ENCODE measurements at places on chromosomes 12 and 14. TPM values are rescaled to one million over a fixed set of nuclear protein-coding genes. Genes with fewer than 3 reads are reported as not detected.

GRCh38 chr14:68292441-68293215, 473.0 kb downstream of the RAD51B start:
- no peak for DNase-seq
- no peak overlapping the region for H3K4me3 ChIP-seq
- H3K36me3 ChIP-seq, result no peaks in the 10 kb centered on the region
- peaks cover 58% of the 10 kb centered on the region for H3K4me1 ChIP-seq
- H3K27me3 ChIP-seq, result no peaks in the 10 kb centered on the region

- H3K36me3 ChIP-seq, result peaks cover 3% of the 10 kb centered on the region
- H3K27me3 ChIP-seq, result peaks cover 50% of the 10 kb centered on the region
- no peaks in the 10 kb centered on the region for H3K4me1 ChIP-seq
- H3K27ac ChIP-seq, result no peak overlapping the region
- H3K4me3 ChIP-seq, result peak overlapping the region; percentile 29
These were observed 127.4 kb upstream of the PRMT8 start for GRCh38 chr12:3363608-3364007.

DNA sequence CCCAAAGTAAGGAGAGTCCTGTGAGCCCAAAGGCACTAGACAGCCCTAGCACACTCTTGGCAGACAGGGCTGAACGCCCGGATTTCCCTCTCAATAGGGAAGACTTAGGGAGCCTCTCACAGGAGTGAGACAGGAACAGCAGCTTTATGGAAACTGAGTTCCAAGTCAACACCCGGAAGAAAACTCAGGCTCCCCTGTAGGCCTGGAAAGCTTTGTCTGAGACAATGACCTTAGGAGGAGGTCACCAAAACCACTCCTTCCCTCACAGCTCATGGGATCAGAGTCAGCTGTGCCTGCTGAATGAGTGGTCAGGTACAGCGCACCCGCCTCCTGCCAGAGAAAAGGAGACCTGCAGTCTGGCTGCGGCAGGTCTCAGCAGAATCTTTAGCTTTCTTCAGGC, 229.5 kb downstream of the CACNA1C start:
- peaks cover 17% of the 10 kb centered on the region for H3K36me3 ChIP-seq
- H3K4me1 ChIP-seq, result peaks cover 36% of the 10 kb centered on the region
- H3K4me3 ChIP-seq, result no peak overlapping the region

DNA sequence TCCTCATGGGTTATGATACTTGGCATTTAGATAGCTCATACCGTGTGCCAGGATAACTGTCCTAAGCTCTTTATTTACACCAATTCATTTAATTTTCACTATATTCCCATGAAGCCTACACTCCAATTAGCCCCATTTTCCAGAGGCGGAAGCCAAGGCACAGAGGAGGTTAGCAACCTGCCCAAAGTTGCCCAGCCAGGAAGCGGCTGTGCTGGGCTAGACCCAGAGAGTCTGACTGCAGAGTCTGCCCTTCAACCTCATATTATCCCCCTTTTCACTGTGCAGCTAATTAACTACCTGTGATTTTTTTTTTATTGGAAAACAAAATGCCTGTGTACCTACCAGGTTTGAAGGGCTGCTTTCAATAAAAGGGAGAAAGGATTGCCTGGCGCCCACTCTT, 2.5 kb downstream of the RFLNA start:
- no peak for DNase-seq
- peaks cover 4% of the 10 kb centered on the region for H3K27me3 ChIP-seq
- H3K4me3 ChIP-seq, result peak overlapping the region; percentile 91
- peaks cover 12% of the 10 kb centered on the region for H3K36me3 ChIP-seq
- H3K4me1 ChIP-seq, result peaks cover 29% of the 10 kb centered on the region

GRCh38 chr12:51817027-51817953, 31.2 kb downstream of the FIGNL2 start:
- peak overlapping the region; percentile 67 for H3K4me3 ChIP-seq
- peaks cover 5% of the 10 kb centered on the region for H3K36me3 ChIP-seq
- peaks cover 9% of the 10 kb centered on the region for H3K4me1 ChIP-seq
- DNase-seq, result no peak

DNA sequence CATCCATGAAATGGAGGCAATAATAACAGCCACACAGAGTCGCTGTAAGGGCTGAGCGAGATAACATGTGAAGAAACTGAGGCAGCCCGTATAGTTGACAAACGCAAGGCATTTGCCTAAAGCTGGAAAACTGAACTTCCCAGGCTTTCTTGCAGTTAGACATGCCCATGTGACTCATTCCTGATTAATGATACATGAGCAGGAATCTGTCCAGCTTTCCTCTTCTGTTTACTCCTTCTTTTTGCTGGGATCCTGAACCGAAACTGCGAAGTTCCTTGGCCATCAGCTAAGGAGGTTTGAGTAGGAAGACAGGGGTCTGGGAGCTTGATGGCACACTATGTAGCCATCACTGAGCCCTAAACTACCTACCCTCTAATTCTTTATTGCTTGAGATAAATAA, 52.2 kb downstream of the ST8SIA1 start:
- peaks cover 22% of the 10 kb centered on the region for H3K27me3 ChIP-seq
- no peak overlapping the region for H3K27ac ChIP-seq
- no peak for DNase-seq
- H3K4me1 ChIP-seq, result no peaks in the 10 kb centered on the region

- H3K36me3 ChIP-seq, result peaks cover 13% of the 10 kb centered on the region
- peaks cover 13% of the 10 kb centered on the region for H3K4me1 ChIP-seq
- no peak for DNase-seq
- H3K27me3 ChIP-seq, result no peaks in the 10 kb centered on the region
- H3K4me3 ChIP-seq, result no peak overlapping the region
These were observed 7.1 kb downstream of the HECTD4 start for GRCh38 chr12:112375105-112375504.

DNA sequence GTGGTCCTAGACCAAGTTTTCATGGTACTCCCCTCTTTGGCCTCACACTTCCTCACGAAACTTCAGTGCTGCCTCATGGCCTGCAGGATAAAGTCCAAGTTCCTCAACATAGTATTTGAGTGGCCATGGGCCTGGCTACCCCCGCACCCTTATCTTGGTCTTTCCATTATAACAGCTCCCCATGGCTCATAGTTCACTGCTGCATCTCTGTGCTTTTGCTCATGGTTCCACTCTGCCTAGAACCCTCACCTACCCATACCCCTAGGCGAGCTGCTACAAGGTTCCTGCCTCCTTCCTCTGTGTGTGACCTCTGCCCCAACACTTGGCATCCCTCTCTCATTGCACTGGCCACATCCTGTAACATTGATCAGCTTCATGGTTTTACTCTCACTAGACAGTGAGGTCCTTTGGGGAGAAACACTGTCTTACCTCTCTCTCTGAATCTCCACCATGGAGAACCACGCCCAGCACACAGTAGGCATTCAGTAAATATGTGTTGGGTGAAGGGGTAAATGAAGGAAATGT, 158.9 kb downstream of the GPR65 start:
- no peaks in the 10 kb centered on the region for H3K4me1 ChIP-seq
- no peak overlapping the region for H3K27ac ChIP-seq
- no peak overlapping the region for H3K4me3 ChIP-seq
- H3K27me3 ChIP-seq, result peaks cover 27% of the 10 kb centered on the region
- H3K36me3 ChIP-seq, result no peaks in the 10 kb centered on the region

DNA sequence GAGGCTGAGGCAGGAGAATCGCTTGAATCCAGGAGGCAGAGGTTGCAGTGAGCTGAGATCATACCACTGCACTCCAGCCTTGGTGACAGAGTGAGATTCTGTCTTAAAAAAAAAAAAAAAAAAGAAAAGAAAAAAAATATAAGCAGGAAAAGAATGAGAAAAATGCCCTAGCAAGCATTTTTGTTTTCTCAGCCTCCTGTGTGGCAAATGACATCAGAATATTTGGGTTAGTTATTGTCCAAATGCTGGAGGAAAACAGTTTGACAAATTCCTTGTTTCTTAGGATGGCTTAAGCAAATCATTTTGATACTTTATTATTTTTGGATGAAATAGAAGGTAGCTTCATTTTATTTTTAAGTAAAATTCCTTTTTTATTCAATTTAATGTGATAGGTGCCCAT, 7.5 kb upstream of the PTPRR start:
- no peak overlapping the region for H3K4me3 ChIP-seq
- H3K27ac ChIP-seq, result no peak overlapping the region
- no peaks in the 10 kb centered on the region for H3K36me3 ChIP-seq
- peaks cover 9% of the 10 kb centered on the region for H3K27me3 ChIP-seq
- H3K4me1 ChIP-seq, result no peaks in the 10 kb centered on the region

DNA sequence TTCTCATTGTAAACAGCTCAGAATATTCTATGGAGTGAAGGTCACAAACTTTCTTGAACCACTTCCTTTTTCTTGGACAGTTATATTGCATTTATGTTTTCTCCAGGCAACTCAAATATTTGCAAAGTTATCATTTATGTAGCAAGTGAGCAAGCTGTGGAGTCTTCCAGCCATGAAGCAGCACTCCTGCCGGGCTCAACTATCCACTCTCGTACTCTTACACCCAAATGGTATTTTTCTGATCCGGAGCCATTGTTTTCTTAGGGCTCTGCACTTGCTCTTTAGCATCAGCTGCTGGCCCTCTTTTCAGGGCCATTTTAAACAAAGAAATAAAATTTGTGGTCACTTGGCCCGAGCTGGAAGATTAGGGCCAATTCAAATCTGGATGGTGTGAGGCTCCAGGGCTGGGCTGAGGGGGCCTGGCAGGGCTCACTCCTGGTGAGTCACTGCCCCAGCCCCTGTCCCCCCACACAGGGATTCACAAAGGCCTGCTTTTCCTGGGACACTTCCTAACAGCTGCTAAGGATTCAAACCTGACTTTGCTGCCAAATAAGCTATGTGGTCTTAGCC, 19.7 kb downstream of the SYNE3 start:
- H3K36me3 ChIP-seq, result no peaks in the 10 kb centered on the region
- no peak overlapping the region for H3K4me3 ChIP-seq
- H3K27ac ChIP-seq, result no peak overlapping the region
- DNase-seq, result no peak
- H3K27me3 ChIP-seq, result peaks cover 16% of the 10 kb centered on the region

- no peaks in the 10 kb centered on the region for H3K4me1 ChIP-seq
- DNase-seq, result no peak
- H3K36me3 ChIP-seq, result no peaks in the 10 kb centered on the region
- H3K4me3 ChIP-seq, result no peak overlapping the region
- no peak overlapping the region for H3K27ac ChIP-seq
These were observed 46.5 kb upstream of the SAV1 start for GRCh38 chr14:50714450-50715073.

DNA sequence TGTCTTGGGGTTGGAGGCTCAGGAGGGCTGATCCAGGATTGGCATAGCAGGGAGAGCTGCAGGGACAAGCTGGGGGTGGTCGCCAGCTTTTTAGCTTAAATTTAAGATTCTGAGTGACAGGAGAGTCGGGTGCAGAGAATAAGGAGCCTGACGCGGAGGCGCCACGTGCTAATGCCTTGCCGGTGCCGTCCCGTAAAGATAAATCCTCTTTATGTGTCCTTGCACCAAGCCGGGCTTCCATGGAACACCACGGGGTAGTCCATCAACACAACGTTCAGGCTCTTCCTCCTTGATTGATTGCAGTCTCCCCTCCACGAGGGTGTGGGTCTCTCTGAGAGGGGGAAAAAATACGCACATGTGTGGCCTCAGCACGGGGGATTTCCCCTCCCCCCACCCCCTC, 3.9 kb downstream of the DLK1 start:
- DNase-seq, result no peak
- H3K4me1 ChIP-seq, result peaks cover 31% of the 10 kb centered on the region
- H3K4me3 ChIP-seq, result no peak overlapping the region
- H3K36me3 ChIP-seq, result peaks cover 4% of the 10 kb centered on the region
- H3K27ac ChIP-seq, result no peak overlapping the region
- peaks cover 69% of the 10 kb centered on the region for H3K27me3 ChIP-seq

DNA sequence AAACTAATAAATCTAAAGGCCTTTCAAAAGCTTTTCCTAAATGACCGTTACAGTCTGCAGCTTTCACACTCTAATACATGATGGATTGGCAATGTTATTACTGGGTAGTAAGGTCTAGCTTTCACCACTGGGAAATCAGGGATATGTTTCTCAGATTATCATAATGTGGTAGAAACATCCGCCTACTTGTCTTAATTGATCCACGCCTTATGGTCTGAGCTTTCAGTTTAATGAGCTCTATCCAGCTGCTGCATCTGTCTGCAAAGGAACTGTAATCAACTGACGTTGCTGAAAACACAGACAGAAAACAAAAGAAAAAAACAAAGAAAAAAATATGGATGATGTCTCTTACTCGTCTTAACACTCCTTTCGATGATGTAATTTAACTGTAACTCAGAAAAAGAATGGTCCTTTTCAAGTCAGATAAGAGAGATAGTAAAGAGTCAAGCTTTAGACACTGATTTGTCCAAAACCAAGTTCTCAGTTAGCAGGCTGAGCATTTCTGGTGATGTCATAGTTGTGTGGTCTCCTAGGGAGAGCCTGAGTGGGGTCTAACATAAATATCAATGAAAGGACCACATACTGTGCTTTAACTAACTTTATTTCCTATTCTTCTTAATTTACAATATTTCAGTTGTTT, 85.9 kb downstream of the C2CD5 start:
- H3K27ac ChIP-seq, result no peak overlapping the region
- peaks cover 12% of the 10 kb centered on the region for H3K36me3 ChIP-seq
- no peaks in the 10 kb centered on the region for H3K27me3 ChIP-seq
- H3K4me1 ChIP-seq, result no peaks in the 10 kb centered on the region

DNA sequence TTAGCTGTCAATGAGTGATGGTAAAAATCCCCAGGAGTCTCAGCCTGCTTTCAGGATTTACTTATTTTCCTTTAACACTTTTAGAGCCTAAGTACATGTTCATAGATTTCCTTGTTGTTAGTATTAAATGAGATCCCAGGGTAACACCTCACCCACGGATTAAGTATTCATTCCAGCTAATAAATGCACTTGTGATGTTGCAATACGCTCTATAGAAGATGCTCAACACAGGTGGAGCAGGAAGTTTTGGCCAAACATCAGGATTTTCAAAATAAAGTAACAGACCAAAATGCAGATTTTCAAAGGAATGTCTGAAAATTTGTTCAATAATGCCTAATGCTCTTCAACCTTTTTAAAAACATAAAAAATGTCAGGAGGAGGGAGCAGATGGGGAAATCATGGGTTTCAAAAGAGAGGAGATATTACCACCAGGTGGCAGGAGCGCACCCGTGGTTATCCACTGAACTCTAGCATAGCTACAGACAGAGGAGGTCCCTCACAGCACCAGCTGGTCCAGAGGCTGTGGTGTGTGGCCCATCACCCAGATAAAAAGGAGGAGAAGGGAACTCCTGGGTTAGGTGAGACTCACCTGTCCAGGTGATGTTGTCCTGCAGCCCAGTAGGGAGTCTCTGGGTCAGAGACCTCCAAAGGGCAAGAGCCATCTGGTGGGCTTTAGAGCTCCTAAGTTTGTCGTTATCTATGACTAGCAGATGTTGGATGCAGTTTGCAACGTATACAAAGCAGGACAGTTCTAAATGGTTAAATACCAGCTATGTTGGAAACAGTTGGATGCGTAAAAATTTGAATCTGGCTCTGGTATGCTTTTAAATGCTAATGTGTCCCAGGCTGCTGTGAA, 1158.4 kb upstream of the TMEM132C start:
- H3K27ac ChIP-seq, result no peak overlapping the region
- no peak for DNase-seq
- peaks cover 12% of the 10 kb centered on the region for H3K27me3 ChIP-seq

- no peak for DNase-seq
- H3K36me3 ChIP-seq, result no peaks in the 10 kb centered on the region
- H3K4me1 ChIP-seq, result peaks cover 8% of the 10 kb centered on the region
- peak overlapping the region; percentile 19 for H3K27ac ChIP-seq
- H3K4me3 ChIP-seq, result peak overlapping the region; percentile 46
These were observed 62.9 kb downstream of the GLRX5 start for GRCh38 chr14:95597784-95598211.

The TOMM20L gene
- total RNA-seq, result not detected

The CLEC4D gene
- total RNA-seq, result not detected

The C12orf54 gene
- not detected for total RNA-seq

The GLIPR1L1 gene
- total RNA-seq, result not detected

The TAC3 gene
- total RNA-seq, result 2.9 TPM

The GABARAPL1 gene
- 43.5 TPM for total RNA-seq

The THTPA gene
- 14.3 TPM for total RNA-seq

The HECTD4 gene
- total RNA-seq, result 57.6 TPM

The PTGER2 gene
- 3.0 TPM for total RNA-seq

All from type B pancreatic cell (in vitro differentiated cells).